ENCODE measurements at places on chromosomes 16 and 17.

DNA sequence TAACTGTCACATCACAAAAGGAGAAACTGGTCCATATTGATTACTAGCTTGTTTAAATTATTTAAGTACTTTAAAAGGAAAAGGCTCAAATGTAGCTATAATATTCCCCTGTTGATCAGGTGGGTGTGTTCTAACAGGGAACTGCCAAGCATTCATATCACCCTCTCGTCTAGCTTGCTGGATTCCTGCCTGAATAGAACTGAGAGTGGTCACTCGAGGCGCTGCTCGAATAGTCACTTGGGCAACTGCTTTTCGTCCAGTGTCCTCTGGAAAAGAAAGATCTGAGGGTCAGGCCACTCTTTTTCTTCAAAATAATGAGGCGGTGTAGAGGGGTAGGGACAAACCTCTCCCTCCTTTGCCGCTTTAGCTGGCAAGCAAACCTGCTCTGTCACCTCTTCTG, 36.4 kb upstream of the USP22 start:
- DNase-seq = no peak

DNA sequence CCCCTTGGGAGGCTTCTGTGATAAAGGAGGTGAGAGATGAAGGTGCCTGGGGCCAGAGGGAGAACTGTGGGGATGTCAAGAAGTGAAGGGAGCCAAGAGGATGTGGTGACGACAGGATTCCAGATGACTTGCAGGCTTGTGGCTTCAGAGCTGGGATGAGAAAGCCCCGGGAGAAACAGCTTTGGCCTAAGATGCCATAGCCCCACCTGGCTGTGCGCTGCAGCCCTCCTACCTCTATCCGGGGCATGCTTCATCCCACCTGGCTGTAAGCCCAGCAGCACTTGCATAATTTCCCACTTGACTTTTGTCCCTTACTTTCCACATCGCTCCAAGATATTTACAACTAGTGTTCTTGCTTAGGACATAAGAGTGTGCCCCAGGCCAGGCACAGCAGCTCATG, 29.3 kb downstream of the GINS3 start:
- no peak for DNase-seq

DNA sequence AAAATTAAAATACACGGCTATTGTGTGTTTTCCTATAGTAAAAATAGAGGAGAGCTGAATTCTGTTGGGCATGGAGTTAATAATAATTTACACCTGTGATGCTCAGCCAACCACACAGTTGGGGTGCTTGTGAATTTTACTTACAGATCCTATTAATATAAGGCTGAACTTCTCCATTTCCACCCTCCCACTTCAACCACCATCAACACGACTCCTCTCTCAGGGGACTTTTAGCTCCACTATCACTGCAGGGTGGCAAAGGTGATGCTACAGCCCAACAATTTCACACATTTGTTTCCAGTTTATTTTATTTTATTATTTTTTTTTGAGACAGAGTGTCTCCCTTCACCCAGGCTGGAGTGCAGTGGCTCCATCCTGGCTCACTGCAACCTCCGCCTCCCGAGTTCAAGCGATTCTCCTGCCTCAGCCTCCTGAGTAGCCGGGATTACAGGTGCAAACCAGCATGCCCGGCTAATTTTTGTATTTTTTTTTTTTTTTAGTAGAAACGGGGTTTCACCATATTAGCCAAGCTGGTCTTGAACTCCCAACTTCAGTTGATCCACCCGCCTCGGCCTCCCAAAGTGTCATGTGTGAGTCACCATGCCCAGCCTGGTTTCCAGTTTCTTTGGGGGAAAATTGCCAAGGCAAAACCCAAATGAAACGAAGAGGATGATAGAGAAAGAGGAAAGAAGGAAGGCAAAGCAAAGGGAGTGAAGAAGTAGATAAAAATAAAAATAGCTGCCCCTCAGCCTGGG, 57.9 kb downstream of the GNA13 start:
- no peak for DNase-seq

DNA sequence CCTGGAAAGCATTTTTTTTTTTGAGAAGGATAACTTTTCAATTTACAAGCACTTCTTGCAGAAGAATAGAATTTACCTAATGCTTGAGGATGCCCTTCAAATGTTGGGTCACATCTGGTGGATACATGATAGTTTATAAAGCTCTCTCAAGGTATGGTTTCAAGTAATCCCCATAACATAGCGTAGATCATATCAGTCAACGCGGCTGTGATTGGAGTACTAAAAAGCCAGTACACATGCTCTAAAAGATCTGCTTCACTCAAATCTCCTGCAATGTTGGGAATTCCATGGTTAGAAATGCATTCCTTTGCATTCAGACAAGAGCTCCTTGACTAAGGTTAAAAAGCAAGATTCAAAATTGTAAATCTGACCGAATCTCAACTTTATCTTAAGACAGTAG, 3.9 kb upstream of the KCNJ16 start:
- no peak for DNase-seq

- no peak for DNase-seq
These were observed 51.4 kb downstream of the TBC1D16 start for GRCh38 chr17:79984045-79984840.
